ENCODE measurements at places on chromosomes 12 and 14.
A peak's percentile ranks its signal among the peaks of the same experiment; 100 is the strongest.

GRCh38 chr12:117760990-117761389 is 207.8 kb downstream of the KSR2 start:
- peak; percentile 62 for ATAC-seq

DNA sequence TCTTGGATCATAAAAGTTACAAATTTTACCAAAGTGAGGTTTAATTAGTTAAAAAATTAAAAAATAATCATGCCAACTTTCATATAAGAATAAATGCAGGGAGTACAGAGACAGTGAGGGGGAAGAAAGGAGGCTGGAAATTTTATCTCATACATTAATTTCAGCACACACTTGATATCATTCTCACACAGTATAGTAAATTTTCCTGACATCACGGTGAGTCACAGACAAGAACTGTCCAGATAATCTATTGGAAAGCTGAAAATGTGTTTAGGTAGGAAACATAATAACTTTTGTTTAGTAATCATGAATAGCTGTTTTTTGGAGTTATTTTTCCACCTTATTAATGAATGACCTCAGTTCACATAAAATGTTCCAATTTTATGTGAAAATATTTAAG is 1204.8 kb downstream of the GALC start:
- ATAC-seq, result no peak

DNA sequence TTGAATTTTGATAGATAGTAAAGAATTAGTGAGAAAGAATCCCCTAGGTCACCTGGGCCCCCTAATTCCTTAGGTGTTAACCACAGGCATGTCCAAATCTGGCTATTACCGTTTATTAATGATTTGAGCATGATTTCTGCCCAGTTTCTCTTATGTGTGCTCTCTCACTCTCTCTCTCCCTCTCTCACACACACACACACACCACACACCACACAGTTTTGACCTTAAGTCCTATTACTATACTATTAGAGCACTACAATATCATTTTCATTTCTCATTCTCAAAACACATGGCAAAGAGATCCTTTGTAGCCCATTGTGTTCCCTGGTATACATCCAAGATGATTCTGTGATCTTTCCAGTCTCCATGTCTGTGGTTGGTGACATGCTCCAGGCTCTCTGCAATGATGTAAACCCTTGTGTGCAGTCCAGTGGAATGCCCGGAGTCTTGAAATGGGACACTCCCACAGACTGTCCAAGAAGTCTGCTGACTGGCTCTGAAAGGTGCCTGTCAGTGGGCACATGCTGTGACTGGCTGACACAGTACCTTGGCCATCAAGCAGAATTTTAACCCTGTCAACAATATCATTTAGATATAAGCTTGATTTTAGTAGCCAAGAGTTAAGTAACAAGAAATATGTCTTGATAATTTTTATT is 96.2 kb downstream of the FIGNL2 start:
- ATAC-seq, result no peak

- no peak for ATAC-seq
These were observed 4.9 kb downstream of the DENR start for GRCh38 chr12:122757568-122757967.

DNA sequence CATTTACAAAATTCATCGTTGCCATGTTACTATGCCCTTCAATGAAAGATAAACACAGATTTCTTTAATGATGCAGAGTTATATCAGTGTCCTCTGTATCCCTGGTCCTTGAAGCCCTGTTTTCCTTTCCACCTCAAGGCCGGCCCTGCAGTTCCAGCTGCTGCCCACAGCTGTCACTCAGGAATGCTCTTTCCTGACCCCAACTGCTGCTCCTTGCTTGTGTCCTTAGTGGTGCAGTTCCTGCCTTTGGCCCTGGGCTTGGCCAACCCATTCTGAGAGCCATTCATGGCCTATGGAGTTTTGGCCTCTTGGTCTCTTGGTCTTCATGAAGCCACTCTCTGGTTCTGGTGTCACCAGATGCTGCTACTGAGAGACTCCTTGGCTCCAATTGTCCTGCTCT is 93.1 kb downstream of the GAS2L3 start:
- no peak for ATAC-seq

DNA sequence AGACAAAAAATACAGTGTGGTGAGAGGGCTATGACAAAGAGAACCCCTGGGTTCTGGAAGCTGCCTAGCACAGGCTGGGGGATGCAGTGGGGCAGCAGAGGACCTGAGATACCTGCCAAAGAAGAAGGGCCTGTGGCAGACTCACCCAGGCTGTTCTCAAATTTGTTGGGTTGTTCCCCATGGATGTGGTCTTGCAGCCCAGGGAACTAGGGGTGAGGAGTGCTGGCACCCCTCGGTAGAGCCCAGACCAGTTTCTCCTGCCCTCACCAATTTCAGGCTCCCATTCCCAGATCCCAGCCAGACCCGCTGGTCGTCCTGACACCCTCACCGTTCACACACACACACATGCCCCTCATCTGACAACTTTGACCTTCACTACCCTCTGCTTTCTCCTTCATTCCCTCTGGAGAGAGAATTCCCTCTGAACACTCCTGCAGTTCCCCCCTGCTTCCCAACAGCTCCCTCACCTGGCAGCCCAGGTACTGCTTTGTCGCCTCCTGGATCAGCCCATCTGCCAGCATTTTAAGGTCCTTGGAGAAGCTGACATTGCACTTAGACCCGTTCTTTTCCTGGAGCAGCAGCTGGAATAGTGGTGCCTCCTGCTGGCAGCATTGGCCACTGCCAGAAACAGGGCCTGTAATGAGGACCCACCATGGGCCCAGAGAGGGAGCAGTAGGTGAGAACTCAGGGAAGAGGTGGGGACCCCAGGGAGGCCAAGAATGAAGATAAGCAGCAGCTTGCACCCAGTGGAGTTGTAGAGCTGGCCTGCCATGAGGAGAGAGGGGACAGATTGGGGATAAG is 5.9 kb upstream of the GDF11 start:
- ATAC-seq, result peak; percentile 49

GRCh38 chr12:90741611-90742010 is 213.4 kb downstream of the CCER1 start:
- ATAC-seq, result no peak

- peak; percentile 59 for ATAC-seq
These were observed 56.5 kb upstream of the KCNH3 start for GRCh38 chr12:49482095-49483051.

GRCh38 chr12:132275631-132276030 is 53.8 kb downstream of the GALNT9 start:
- no peak for ATAC-seq

GRCh38 chr14:53113989-53114388 is 39.1 kb downstream of the DDHD1 start:
- ATAC-seq, result no peak

DNA sequence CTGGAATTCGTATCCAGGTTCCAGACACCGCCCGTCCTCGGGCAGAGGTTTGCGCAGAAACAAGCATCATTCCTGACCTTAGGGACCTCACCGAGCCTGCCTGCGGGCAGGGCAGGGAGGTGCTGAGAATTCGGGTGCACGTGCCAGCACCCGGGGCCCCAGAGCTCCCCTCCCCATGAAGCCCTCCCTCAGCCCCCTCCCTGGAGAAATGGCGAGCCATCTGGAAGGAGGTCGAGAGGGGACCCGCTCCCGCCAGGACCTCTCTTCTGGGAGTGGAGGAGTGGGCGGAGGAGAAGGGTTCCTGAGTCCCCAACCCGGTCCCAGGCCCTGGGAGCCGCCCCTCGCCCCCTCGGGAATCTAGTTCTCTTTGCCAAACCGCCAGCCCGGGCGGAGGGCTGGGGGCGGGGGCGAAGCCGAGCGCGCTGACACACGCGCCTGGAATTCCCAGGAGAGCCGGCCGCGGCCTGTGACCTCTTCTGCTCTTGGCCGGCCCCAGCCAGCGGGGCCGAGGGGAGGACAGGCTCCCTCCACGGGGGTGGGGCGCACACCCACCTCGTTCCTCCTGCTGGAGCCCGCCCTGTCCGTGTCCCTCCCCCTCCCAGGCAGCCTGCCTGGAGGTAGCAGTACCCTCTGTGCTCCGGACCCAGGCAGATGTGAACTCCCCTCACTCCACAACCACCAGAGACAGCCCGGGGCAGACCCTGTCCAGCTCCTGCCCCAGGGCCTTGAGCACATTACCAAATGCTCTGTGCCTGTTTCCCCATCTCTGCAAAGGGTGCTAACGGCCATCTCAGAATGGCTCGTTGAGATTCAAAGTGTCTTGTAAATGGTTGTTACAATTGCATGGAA is 23.0 kb upstream of the GPR132 start:
- no peak for ATAC-seq

All from stimulated activated memory B cell treated with anti-CD40 and anti-IgM and Interleukin-4, amounts not matched to agents 10 μg/mL and 1 μg/mL and 100 μg/mL, for 72 hours (primary cell).